Activated CD4-positive, alpha-beta T cell treated with anti-CD3 and anti-CD28 coated beads, Interleukin-2, amount 50 U/mL, for 48 hours (primary cell): ENCODE measurements at places on chromosomes 6 and 20.

DNA sequence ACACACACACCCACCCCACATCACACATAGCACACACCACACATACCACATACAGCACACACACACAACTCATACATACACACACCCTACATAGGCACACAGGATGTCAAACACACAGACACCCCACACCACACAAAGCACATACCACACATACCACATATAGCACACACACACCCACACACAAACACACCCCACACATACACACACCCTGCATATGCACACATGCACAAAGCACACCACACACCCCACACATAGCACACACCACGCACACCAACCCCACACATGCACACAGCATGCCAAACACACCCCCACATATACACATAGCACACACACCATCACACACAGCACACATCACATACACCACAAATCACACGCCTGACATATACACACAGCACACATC is 79.1 kb downstream of the RAMACL start:
- no peak for DNase-seq

- DNase-seq: no peak
These were observed 2.6 kb upstream of the GID8 start for GRCh38 chr20:62935204-62935967.

DNA sequence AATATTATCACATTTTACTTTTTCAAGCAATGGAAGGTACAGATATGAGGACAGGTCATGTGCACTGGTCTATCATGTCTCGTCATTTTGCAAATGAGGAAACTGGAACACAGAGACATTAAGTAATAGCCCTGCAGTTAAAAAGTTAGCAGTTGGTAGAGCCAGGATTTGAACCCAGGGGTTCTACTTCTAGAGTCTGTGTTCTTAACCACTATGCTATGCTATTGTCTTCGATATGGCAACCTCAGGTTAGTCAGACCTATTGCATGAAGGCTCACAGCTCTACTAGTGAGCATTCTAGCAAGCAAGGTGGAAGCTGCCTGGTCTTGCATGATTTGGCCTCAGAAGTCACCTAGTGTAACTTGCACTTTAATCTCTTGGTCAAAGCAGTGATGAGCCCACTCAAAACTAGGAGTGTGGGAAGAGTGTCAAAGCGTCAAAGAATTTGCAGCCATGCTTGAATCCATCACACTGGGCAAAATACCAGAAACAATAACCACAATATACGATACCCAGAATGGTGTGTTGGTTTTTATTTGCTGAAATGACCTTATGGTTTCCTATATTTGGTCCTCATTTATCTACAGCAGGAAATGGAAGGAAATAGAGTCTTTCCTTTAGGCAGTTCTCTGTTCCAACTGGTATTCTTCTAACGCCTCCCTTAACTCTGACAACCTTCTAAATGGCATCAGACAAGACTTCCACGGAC is 20.4 kb upstream of the BMP2 start:
- no peak for DNase-seq

- DNase-seq: no peak
These were observed 160.8 kb upstream of the TNFAIP3 start for GRCh38 chr6:137706083-137706750.

GRCh38 chr20:35436177-35436573 is 1.9 kb downstream of the GDF5 start:
- DNase-seq: no peak

DNA sequence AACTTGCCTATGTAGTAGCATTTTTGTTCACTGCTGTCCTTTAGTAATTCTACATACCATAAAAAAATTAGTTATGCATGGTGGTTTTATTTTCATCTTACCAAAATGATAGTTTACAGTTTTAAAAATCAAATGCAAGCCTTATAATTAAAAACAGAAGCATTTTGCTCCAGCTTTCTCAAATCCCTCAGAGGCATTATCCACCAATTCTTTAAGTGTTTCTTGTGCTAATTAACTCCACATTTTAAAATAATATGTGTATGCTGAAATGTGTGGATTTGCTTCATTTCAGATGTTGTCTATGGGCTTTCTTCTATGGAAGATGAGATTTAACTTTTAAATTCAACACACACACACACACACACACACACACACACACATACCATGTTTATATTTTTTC is 49.3 kb downstream of the PCSK2 start:
- DNase-seq: no peak

- peak; percentile 66 for DNase-seq
These were observed 8.7 kb upstream of the GMEB2 start for GRCh38 chr20:63635431-63636141.

DNA sequence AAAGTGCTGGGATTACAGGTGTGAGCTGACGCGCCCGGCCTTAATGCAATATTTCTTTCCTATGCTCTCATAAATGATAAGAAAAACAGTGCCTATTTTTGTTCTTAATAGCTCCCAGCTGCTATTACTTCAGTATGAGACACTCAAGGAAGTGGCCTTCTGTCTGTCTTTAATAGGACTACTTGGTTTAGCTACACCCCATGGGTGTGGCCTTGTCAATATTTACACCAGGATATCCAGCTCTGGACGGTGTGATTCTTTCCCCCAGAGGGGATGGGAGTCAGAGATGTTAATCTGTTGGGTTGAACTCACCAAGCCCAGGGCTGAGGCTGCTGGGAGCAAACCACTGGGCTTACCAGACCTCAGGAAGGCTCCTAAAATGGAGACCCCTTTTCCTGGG is 134.2 kb downstream of the CEP57L1 start:
- no peak for DNase-seq

- no peak for DNase-seq
These were observed 82.7 kb downstream of the SIM1 start for GRCh38 chr6:100382031-100382430.

GRCh38 chr6:89013438-89013837 is 50.0 kb upstream of the RNGTT start:
- DNase-seq: no peak

GRCh38 chr6:130995783-130996447 is 67.1 kb downstream of the EPB41L2 start:
- DNase-seq: no peak

GRCh38 chr6:56314683-56315523 is 67.5 kb upstream of the COL21A1 start:
- no peak for DNase-seq

DNA sequence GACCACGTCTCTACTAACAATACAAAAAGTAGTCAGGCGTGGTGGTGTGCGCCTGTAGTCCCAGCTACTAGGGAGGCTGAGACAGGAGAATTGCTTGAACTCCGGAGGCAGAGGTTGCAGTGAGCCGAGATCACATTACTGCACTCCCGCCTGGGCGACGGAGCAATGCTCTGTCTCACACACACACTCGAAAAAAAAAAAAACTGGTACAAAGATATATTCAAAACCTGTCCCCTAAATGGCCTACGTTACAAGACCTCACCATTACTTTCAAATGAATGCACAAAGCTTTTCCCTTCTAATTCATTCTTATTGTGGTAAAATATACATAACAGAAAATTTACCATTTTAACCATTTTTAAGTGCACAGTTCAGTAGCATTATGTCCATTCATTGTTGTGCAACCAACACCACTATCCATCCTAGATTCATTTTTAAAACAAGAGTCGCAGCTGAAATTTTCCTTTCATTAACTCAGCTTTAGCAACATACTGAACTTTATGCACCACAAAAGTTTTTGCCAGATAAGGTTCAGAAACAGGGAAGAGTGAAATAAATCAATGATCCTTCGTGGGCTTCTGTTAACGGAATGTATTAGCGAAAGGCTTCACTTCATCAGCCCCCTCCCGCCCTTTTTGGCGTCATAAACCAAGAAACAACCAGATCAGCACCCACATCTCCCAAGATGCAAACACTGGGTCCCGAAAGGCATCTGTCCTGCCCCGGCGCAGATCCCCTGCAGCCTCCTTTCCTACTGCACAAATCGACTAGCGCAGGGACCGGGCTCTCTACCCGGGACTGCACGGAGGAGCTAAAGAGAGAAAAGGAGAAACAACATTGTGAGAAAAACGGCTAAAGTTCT is 825 bp upstream of the FAM135A start:
- DNase-seq: no peak

- no peak for DNase-seq
These were observed 76.3 kb upstream of the SIRPA start for GRCh38 chr20:1818895-1819294.

GRCh38 chr20:11624704-11625103 is 293.0 kb upstream of the BTBD3 start:
- no peak for DNase-seq

DNA sequence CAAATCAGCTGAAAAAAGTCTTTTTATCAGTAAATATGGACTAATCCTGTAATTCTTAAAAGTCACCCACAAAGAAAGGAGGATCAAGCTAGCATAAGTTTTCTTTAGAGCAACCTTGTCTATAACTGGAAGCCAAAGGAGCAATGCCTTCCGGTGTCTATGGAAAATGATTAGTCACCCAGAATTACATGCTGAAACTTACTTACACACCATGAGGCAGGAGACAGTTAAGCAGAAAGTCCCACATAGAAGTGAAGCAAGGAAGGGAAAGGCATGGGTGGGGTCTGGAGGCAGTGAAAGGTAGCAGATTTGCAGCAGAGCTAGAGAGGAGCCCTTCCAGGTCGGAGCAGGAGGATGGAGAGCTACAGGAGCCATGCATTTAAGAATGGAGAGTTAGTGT is 153.7 kb upstream of the RIPOR2 start:
- no peak for DNase-seq

GRCh38 chr20:3276680-3277015 is 37.7 kb upstream of the SLC4A11 start:
- no peak for DNase-seq

GRCh38 chr6:26175033-26175427 is 87.8 kb downstream of the HFE start:
- no peak for DNase-seq

DNA sequence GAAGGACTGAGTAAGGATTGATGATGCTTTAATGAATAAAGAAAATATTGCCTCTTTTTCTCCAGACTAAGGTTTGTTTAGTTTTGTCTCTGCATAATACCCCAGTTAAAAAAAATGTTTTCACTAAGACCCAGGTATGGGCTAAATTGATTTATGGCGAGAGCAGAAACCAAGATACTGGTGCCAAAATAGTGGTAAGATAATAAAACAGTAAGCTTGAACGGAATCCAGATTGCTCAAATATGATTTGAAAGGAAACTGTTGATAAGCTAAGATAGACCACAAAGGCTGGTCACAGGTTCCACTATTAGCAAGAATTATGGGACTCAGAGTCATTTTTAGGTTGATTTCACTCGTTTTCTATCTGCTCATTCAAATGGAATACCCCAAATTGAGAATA is 831.2 kb downstream of the EPHA7 start:
- no peak for DNase-seq

- DNase-seq: no peak
These were observed 174.4 kb upstream of the NOX3 start for GRCh38 chr6:155630085-155630484.

- no peak for DNase-seq
These were observed 32.6 kb upstream of the STX16 start for GRCh38 chr20:58618351-58619076.

DNA sequence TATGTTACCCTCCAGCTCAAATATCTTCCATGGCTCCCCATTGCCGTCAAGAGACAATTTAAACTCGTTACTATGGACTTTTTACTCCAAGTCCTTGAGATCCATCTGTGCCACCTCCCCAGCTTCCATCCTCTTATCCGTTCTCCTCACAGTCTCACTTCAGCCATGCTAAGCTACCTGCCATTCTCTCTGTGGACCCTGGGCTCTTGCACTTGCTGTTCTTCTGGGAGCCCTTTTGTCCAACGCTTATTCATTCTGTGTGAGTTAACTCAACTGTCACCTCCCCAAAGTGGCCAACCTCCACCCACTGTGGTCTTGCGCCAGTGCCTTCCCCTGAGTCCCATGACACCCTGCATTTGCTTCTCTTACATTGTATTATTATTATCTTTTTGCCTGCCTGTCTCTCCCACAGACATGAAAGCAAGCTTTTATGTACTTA is 132.4 kb downstream of the BCAS1 start:
- no peak for DNase-seq

DNA sequence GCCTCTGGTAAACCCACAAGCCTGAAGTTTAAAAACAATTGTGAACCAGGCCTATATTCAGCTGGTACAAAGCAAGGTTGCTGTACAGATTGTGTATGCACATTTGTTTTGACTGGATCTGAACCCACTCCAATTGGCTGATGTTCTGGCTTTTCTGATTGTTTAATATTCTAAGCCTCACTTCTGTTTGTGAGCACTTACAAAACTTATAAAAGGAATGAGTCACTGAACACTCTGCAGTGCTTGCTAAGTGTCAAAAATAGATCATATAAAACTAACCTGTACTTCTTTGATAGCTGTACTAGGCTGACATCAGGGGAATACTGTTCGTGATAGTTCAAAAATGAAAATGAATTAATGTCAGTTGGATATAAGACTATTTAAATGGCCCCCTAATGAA is 12.1 kb downstream of the COL21A1 start:
- DNase-seq: no peak

DNA sequence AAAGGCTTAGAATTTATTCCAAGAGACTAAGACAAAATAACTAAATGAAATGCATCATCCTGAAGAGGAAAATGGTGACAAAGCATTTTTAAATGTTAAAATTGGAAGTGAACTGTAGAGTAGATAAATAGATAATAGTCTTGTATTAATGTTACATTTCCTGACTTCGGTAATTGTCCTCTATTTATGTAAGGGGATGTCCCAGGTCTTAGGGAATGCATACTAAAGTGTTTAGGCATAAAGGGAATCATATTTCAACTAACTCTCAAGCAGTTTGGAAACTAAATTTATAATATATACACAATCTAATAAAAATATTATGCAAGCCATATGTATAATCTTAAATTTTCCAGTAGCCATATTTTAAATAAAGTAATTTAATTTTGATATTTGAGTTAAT is 159.3 kb downstream of the WDR27 start:
- DNase-seq: no peak

- DNase-seq: no peak
These were observed 6.5 kb downstream of the MDGA1 start for GRCh38 chr6:37690964-37691735.

DNA sequence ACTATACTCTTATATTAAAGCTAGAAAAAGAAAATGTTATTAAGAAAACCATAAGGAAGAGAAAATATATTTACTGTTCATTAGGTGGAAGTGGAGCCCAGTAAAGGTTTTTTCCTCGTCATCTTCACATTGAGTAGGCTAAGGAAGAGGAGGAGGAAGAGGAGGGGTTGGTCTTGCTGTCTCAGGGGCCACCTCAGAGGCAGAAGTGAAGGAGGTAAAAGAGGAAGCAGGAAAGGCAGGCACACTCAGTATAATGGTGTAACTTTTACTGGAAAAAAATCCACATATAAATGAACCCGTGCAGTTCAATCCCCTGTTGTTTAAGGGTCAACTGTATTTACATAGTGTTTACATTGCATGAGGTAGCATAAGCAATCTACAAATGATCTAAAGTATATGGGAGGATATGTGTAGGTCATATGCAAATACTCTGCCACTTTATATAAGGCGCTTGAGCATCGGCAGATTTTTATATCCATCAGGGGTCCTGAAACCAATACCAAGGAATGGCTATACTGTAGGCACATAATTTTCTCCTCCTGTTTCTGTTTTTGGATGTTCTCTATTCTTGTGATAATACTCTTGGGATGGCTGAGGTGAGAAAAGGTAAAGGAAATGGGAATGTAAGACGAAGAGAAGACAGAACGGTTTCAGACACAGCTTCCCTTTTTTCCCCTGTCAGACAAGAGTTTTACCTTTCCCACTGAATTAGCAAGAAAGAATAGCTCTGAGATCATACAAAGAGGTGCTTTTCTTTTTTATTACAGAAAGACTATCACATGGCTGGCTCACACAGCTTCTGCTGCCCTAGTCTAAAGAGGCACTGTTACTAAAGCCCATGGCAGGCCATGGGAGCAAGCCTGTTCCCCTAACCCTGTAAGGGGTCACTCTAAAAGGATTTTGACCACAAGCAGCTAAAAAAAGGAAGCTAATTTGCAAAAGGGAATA is 59.9 kb downstream of the NUDT3 start:
- no peak for DNase-seq
